Substantia nigra (tissue), 51 donors: ENCODE measurements at places on chromosomes 12 and 14.
A peak's percentile ranks its signal among the peaks of the same experiment; 100 is the strongest.

- no peak for DNase-seq
Observed at GRCh38 chr12:76830436-76830835, 48.4 kb downstream of the CSRP2 start.

GRCh38 chr14:81473456-81474147 is 60.1 kb downstream of the SEL1L start:
- no peak for DNase-seq

GRCh38 chr14:68412505-68413465 is 380.1 kb downstream of the ZFP36L1 start:
- no peak for DNase-seq

- no peak for DNase-seq
Observed at GRCh38 chr12:88266806-88267360, 124.8 kb downstream of the TMTC3 start.

GRCh38 chr12:109192358-109192757 is 76.0 kb downstream of the ACACB start:
- DNase-seq, result no peak

DNA sequence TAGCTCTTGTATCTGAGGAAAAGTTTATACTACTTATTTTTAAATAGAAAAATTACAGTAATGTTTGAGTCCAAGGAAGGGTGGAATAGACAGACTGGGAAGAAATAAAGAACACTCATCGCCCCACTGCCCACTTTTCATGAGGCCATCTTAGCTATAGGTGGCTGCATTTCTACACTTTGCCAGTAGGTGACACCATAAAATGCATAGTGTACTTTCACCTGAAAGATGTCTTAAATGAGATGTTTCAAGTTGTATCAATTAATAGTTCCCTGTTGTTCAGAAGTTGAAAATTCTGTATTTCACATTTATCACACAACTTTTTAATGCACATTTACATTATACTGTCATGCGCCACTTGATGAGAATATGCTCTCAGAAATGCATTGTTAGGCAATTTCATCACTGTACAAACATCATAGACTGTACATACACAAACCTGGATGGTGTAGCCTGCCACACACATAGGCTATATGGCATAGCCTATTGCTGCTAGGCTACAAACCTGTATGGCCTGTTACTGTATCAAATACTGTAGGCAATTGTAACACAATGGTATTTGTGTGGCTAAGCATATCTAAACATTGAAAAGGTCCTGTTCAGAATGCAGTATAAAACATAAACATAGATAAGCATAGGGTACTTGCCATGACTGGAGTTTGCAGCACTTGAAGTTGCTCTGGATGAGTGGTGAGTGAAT is 27.6 kb downstream of the PMCH start:
- no peak for DNase-seq

GRCh38 chr14:98278800-98279199 is 993.2 kb downstream of the BCL11B start:
- DNase-seq, result no peak

- no peak for DNase-seq
Observed at GRCh38 chr14:72986857-72987256, 40.0 kb downstream of the ZFYVE1 start.

DNA sequence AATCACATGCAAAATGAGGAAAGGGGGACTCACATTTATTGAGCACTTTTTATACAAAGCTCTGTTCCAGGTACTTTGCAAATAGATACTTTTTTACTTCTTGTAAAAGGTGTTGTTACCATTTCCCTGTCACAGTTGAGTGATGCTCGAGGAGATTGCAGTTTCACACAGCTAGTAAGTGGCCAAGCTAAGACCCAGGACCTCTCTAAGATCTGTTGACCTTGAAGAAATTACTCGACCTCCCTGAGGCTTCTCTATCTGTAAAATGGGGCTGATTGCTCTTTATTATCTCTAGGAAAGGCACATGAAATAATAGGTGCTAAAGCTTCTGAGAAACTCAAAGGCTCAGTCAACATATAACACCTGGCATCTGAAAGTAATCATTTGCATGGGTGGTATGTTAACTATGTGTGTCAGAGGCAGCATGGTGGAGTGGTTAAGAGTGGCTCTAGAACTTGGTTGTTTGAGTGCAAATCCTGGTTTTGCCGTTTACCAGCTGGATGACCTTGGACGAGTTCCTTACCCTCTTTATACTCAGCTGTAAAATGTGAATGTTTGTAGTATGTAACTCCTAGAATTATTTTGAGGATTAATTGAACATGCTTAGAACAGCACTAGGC is 41.5 kb downstream of the IFT81 start:
- no peak for DNase-seq

GRCh38 chr12:93122569-93123091 is 193.5 kb upstream of the EEA1 start:
- DNase-seq, result no peak

DNA sequence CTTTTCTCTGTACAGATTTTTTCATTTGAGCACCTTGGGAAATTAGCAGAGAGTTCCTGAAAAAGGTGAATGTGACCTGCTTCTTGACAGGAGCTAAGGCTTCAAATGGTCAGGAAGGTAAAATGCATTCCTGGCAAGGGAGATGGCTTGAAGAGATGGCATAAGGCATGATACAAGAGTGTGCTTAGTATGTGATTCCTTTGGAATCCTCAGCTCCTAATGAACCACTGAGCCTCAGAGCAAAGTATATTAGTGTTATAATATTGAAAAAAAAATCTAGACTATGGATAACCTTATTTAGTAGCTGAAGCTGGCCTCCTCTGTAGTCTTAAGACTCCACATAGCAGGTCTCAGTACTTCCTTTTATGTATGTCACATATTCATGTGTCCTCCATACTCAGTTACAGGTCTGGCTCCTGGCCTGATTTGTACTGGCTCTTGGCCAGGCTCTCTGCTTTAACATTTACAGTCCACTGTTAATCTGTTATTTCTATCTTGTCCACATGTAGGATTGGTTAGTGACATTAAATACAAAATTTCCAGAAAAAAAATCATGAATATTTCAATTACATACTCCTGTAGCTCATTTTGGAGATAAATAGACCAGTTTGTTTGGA is 17.9 kb downstream of the TOGARAM1 start:
- no peak for DNase-seq

DNA sequence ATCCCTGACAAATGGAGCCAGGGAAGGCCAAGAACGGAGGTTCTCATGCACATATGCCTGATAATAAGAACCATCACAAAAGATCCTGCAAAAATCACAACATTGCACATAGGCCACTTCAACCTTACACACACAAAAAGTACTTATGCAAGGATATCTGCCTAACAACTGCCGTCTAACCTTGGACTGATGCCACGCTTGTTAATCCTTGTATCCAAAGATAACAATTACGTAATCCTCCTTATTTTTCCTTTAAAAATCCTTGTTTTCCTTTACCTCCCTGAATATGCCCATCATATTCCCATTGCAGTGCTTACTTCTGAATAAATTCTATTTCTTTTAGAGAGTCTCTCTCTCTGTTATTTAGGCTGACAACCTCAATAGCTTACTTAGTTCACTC is 59.5 kb downstream of the TMEM116 start:
- no peak for DNase-seq

DNA sequence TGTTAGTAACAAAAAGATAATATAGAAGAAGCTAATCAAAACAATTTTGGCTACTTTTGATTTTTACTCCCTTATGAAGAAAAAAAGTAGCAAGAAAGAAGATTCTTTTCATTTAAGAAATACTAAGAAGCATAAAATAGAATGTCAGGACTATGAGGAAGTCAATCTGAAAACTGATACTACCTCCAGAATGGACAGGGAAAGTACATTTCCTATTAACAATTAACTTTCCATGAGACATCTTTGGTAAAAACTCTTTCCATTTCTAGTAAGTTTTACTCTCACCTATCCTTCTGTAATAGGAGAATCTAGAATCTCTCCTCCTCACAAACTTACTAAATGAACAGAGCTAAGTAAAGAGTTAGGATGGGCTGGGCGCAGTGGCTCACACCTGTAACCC is 51.3 kb upstream of the NPFF start:
- no peak for DNase-seq

GRCh38 chr14:98069712-98070171 is 1202.3 kb downstream of the BCL11B start:
- DNase-seq, result no peak

GRCh38 chr14:23916004-23916403 is 37.6 kb upstream of the DHRS4 start:
- no peak for DNase-seq

DNA sequence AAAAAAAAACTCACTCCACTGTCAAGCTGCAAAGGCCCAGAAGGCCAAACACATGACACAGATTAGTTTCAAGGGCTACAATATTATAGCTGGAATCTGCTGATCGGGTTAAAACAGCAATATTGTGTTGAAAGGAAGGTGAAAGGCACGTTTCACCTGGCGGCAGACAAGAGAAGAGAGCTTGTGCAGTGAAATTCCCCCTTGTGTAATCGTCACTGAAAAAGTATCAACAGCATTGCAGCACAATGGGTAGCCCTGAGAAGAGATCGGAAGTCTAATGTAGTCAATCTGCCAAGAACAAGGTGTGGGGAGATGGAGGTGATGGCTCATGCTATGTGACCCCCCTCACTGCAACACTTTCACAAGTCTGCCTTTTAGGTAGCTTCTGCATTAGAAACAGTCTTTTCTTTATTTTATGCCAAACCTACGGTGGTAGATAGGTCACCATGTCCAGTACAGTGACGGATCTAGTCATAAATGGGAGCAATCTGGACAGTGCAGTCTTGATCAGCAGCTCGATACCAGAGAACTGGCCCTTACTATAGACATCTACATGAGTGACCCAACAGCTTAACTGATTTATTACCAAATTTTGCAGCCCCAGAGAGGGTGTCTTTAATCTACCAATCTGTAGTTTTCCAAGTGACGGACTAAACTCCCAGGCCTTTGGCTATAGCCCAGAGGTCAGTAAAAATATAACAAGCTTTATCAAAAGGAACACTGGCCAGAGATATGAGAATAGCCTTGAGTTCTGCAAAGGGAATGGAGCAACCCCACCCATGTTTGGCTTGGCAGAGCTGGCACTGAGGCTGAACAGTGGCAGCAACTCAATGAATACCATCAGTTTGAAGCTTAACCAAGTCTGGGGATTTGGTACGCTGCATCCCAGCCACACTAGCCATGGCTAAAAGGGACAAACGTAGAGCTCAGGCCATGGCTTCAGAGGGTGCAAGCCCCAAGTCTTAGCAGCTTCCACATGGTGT is 35.4 kb downstream of the SPTSSA start:
- no peak for DNase-seq

GRCh38 chr12:88802096-88802706 is 221.9 kb upstream of the KITLG start:
- DNase-seq, result no peak

DNA sequence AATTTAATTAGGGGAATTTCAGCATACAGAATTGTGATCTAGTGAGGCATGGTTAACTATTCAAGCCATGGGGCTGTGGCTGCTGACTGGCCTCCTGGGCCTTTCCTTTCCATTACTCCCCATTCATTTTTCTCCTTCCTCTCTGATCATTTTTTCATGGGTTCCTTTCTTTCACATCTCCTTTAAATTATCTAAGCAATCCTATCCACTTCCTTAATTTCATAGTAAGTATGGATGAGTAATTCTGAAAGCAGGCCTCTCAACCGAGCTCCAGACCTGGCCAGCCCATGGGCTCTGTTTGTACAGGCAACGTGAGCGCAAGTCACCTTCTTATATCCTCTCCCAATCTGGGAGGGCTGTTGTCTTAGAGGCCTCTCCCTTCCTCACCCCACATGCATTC is 13.4 kb downstream of the CKAP4 start:
- DNase-seq, result no peak

DNA sequence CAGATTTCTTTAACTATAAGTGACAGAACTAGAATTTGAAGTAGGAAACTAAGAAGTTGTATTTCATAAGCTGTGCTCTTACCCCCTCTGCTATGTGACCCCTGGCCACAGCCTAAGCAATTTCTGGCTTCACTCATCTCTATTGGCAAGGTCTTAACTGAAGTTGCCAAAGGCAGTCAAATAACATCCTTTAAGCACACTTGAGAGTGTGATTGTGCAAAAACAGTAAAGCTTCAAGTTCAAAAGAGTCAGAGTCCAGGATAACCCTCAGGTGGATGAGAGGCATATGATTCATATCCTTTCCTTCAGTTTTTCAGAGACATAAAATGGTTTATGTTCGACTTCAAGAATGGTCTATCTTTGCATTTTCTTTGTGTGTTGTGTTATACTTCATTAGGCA is 45.2 kb downstream of the GRIP1 start:
- DNase-seq, result no peak

GRCh38 chr12:84136862-84137367 is 775.7 kb downstream of the SLC6A15 start:
- no peak for DNase-seq

DNA sequence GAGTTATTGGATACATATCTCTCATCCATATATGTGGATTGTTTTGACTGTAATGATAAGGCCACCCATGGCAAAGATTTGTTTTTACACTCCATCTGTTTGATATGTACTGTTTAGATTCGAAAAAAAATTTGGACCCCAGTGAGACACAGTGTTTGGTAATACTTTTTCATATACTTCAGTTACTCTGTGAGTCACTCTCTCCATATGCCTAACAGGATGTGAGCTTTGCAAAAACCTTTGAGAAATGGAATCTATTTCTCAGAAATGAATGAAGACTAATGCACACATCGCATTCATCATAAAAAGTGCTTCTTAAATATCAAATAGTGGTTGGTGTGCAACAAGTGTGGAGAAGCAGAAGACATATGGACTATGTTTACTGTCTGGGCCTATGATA is 781.5 kb downstream of the SLC6A15 start:
- no peak for DNase-seq

DNA sequence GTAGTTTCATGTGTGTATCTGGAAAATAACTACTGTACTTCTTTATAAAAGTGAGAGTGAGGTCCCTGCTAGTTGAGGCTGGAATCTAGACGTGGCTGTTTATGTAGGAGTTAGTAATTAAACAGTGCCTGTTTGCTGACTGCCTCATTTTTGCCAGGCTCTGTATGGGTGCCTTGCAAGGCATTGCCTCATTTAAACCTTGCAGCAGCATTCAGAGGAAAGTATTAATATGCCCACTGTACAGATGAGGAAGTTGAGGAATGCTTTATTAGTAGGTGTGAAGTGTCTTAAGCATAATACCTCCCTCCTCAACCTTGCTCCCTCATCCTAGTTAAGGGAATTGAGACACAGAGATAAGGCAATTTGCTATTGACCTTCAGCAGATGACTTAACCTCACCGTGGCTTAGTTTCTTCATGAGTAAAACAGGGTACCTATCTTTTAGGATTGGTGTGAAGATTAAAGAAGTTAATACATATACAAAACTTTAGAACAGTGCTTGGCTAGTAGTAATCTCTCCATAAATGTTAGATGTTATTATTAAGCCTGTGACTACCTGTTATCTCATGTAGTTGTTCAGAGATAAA is 28.7 kb downstream of the PPM1A start:
- no peak for DNase-seq

- no peak for DNase-seq
Observed at GRCh38 chr12:31516702-31517101, 74.2 kb downstream of the DENND5B start.

DNA sequence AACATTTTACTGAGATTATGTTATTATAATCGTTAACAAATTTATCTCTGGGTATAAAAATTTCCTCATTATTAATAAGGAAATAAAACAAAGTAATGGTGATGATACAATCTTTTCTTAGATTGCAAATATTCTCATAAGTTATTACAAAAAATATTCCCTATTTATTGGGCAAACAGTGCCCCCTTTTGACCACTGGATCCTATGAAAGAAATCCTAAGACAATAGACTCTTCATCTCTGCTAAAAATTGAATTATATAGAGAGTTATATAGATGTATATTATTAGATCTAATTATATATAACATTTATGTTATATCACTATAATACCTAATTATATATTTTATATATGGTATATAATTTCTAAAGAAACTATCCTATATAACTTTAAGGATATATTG is 94.2 kb upstream of the FGD4 start:
- DNase-seq, result no peak

GRCh38 chr12:119153477-119154434 is 25.0 kb upstream of the HSPB8 start:
- DNase-seq, result peak; percentile 26
